Activated CD4-positive, alpha-beta T cell treated with anti-CD3 and anti-CD28 coated beads, Interleukin-2, amount 50 U/mL, for 48 hours (primary cell): ENCODE measurements at places on chromosomes 7 and 10.

- DNase-seq: no peak
These were observed 128.0 kb downstream of the USP6NL start for GRCh38 chr10:11483201-11484148.

DNA sequence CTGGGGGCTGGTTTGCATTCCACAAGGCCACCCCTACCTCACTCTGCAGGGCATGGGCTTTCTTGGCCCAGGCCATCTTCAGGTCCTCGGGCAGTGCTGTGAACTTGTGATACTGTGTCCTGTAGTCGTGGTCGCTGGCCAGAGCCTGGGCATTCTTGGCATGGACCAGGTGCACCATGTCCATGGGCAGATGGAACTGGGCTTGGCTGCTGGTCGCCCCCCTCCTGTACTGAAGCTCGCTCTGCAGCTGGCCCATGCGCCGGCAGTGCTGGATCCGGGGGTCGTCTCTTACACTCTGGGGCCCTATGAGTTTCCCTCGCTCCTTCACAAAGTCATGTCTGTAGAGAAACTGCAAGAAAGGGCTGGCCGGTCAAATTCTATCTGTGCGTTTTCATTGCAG, 51.7 kb downstream of the HABP2 start:
- no peak for DNase-seq

GRCh38 chr7:36967387-36967786, 243.1 kb upstream of the AOAH start:
- DNase-seq: no peak

DNA sequence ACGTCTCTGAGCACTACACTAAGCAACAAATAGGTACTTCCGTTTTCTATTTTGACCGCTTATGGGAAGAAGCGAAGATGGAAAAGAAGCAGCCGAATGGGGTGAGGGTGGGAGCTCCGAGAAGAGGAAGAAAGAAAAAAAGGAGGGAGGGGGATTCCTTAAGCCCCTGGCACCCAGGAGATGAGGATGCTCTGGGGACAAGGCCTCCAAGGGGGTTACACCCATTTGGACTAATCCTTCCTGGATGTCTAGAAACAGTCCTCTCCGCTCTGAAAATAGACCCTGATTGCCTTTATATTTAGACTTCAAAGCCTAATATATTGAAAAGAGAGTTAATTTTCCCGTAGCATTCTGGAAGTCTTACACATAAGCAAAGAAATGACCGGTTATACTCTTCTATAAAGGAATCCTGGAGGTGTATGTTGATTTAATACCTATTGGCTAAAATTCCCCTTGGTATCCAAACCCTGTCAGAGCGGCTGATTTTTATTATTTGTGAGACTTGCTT, 676 bp upstream of the HTR7 start:
- DNase-seq: no peak

- no peak for DNase-seq
These were observed 23.1 kb downstream of the DNAJB9 start for GRCh38 chr7:108592646-108593201.

- DNase-seq: no peak
These were observed 724 bp downstream of the ZNF107 start for GRCh38 chr7:64666663-64667050.

DNA sequence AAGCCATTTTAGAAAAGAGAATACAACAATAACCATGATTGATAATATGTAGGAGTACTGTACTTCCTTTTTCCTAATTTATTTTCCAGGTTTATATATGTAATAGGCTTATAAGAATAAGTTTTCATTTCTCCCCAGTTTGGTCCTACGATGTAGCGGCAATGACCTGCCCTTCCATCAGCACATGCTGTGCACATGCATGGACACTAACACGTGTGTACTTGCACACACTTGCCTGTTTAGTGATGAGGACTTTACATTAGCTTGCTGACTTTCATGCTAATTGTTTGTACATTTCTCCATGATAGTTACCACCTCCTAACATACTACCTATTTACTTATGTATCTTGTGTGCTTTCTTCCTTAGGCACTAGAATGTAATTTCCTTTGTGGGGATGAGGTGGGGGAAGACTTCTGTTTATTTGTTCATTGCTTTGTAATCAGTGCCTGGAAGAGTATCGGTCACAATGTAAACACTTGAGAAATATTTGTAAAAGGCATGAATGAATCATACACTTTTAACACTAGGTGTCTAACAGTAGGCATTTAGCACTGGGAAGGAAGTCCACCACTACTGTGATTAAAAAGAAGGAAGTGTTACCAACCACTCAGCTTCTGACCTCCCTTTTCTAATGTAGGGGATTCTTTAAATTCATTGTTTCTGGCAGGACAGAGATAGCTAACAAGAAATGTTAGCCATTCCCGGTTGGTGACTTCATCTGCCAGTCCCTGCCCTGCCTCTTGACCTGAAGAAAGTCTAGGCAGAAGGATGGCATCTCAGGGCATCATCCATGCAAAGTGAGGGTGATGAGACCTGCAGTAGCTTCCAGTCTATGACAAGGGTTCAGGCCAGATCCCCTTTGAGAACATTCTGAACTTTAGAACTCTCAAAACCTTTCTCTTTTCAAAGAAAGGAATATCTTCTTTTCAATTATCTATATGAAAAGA, 120.2 kb upstream of the RAB18 start:
- DNase-seq: no peak

GRCh38 chr10:110221044-110221720, 13.8 kb downstream of the MXI1 start:
- DNase-seq: no peak

- DNase-seq: no peak
These were observed 323.0 kb downstream of the PARD3 start for GRCh38 chr10:34492081-34492480.

GRCh38 chr10:68172324-68172723, 59.6 kb downstream of the ATOH7 start:
- no peak for DNase-seq

- peak; percentile 72 for DNase-seq
These were observed 118.2 kb downstream of the CDK6 start for GRCh38 chr7:92717993-92718716.

DNA sequence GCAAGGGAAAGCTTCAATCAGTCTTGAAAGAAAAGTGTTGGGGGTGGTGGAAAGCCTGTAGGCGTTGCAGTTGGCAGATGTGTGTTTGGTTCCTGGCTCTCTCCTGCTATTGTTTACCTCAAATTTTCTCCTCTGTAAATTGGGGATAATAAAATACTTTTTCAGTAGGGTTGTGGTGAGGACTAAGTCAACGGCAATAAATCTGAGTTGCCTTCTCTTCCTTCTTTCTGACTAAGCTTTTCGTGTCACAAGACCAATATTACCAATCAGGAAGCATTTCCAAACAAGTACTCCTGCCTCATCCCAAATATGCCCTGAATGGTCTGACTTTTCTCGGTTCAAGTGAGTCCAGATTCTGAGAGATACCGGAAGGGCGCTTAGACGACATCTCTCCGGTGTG, 54.0 kb downstream of the CREB5 start:
- no peak for DNase-seq

DNA sequence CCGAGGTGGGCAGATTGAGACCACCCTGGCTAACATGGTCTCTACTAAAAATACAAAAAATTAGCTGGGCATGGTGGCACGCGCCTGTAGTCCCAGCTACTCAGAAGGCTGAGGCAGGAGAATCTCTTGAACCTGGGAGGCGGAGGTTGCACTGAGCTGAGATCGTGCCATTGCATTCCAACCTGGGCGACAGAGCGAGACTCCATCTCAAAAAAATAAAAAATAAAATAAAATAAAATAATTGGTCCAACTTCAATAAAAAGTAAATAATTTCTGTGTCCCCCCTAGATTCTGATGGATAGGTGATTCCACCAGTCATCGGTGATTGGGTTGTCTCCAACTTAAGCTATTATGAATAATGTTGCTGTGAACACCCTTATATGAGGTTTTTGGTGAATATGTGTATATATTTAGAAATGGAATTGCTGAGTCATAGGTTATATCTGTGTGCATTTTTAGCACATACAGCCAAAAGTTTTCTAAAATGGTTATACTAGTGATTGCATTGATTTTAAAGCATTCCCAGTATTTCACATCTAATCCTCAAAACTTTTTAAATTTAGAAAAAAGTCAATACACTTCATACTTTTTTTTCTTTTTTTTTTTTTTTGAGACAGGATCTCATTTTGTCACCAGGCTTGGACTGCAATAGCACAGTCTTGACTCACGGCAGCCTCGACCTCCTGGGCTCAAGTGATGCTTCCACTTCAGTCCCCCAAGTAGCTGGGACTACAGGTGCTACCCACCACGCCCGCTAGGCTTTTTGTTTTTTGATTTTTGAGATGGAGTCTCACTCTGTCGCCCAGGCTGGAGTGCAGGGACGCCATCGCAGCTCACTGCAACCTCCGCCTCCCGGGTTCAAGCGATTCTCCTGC, 13.7 kb upstream of the SRPK2 start:
- DNase-seq: no peak
